NCI-H187 treated with DMSO at 0.1 percent for 48 hours (cell line): ENCODE measurements at places on chromosomes 6 and 20.

DNA sequence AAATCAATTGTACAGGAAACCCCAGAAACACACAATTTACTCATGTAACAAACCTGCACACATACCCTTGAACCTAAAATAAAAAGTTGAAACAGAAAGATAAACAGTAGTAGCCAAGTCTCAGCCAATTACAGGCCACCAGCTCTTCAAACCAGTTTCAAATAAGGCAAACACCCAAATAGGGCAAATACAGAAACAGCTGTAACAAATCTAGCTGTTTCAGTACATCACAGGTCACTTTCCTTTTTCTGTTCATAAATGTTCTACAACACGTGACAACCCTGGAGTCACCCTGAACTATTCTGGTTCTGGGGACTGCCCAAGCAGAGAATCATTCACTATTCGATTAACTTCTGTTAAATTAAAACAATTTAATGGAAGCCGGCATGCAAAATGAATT is 329.0 kb downstream of the GJA1 start:
- no peak for DNase-seq

- no peak for DNase-seq
Measured at GRCh38 chr20:43749734-43750294, 23.0 kb upstream of the GTSF1L start.

GRCh38 chr20:58519940-58520712 is 4.9 kb upstream of the APCDD1L start:
- no peak for DNase-seq

- no peak for DNase-seq
Measured at GRCh38 chr20:25339608-25340007, 51.0 kb downstream of the ABHD12 start.

GRCh38 chr6:64330694-64331307 is 695.2 kb downstream of the PHF3 start:
- DNase-seq, result no peak

DNA sequence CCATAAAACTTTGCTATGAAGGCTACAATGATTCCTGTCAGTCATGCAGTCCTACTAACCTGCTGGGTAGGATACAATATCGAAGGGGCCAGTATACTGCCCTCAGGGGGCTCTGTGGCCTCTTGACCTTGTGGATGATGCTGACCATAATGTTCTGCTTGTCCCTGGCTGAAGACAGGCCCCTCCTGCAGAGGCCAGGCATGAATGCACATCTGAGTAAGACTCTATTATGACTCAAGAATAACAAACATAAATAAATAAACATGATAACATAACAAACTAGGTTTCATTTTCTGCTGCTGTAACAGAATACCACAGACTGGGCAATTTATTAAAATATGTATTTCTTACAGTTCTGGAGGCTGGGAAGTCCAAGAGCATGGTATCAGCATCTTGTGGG is 44.0 kb upstream of the POU5F1 start:
- no peak for DNase-seq

DNA sequence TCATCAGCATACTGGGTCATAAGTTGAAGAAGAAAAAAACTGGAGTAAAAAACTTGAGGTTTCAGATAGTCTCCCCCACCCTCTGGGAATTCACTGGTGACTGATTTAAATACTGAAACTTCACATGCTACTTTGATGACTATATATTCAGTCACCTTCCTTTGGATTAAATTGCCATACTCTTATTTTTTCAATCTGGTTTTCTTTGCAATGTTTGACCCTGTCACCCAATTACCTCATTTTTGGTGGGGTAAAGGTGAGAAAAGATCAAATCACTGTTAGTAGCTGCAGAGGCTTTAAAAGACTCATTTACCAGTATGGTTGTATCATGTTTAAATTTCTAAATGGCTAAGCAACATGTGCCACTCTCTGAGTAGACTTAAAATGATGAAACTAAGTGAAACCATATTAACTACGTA is 862.7 kb upstream of the FLRT3 start:
- no peak for DNase-seq

- DNase-seq, result no peak
Measured at GRCh38 chr20:37337208-37337991, 8.5 kb upstream of the SRC start.
